ENCODE measurements at places on chromosomes 12 and 14. TPM values are rescaled to one million over a fixed set of nuclear protein-coding genes. Genes with fewer than 3 reads are reported as not detected.

- DNase-seq, result no peak
- no peaks in the 10 kb centered on the region for H3K36me3 ChIP-seq
- H3K27me3 ChIP-seq, result no peaks in the 10 kb centered on the region
- H3K4me1 ChIP-seq, result no peaks in the 10 kb centered on the region
These were observed 36.2 kb upstream of the SGPP1 start for GRCh38 chr14:63764103-63764502.

- H3K27me3 ChIP-seq, result no peaks in the 10 kb centered on the region
- DNase-seq, result peak; percentile 47
- H3K36me3 ChIP-seq, result no peaks in the 10 kb centered on the region
- H3K4me1 ChIP-seq, result no peaks in the 10 kb centered on the region
- H3K4me3 ChIP-seq, result no peak overlapping the region
- H3K27ac ChIP-seq, result no peak overlapping the region
These were observed 473.0 kb downstream of the DPF3 start for GRCh38 chr14:72420749-72421474.

GRCh38 chr14:70144046-70144445 lies 44.7 kb downstream of the SLC8A3 start:
- H3K27me3 ChIP-seq, result no peaks in the 10 kb centered on the region
- no peak overlapping the region for H3K27ac ChIP-seq
- no peak overlapping the region for H3K4me3 ChIP-seq
- no peaks in the 10 kb centered on the region for H3K4me1 ChIP-seq

- no peak overlapping the region for H3K27ac ChIP-seq
- DNase-seq, result no peak
- H3K27me3 ChIP-seq, result no peaks in the 10 kb centered on the region
- no peak overlapping the region for H3K4me3 ChIP-seq
- H3K36me3 ChIP-seq, result no peaks in the 10 kb centered on the region
These were observed 58.7 kb upstream of the STK38L start for GRCh38 chr12:27185234-27186021.

LBHD2 gene
- total RNA-seq, result not detected
